Stimulated activated CD4-positive, alpha-beta T cell treated with anti-CD3 and anti-CD28 coated beads, Interleukin-2, amount 100 ng/mL, for 24 hours (primary cell): ENCODE measurements at places on chromosomes 2 and 18.

DNA sequence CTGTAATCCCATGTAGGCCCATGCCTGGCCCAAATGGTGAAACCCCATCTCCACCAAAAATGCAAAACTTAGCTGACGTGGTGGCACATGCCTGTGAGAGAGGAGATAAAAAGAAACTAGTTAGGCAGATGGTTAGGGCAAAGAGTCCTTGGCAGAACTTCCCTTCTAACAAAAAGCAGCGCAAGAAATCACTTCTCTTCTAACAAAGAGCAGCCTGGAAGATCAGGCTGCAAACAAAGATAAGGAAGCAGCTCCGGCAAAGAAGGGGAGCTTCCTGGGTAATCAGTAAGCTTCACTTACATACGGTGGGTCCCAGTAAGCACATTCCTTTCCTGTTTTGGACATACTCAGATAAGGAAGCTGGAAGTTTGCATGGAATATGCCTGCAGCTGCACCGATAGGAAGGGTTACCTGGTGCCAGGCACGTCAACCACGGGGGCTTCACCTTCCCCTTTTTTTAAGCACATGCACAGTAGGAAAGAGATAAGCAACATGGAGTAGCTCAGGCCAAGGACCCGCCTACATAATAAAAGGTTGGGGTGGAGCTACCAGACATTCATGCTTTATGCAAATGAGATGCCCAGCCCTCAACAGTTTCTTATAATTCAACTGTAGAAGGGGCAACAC, 61.0 kb upstream of the SLC25A52 start:
- no peak for DNase-seq

GRCh38 chr2:217262911-217263310, 403.0 kb upstream of the TNP1 start:
- DNase-seq: no peak

DNA sequence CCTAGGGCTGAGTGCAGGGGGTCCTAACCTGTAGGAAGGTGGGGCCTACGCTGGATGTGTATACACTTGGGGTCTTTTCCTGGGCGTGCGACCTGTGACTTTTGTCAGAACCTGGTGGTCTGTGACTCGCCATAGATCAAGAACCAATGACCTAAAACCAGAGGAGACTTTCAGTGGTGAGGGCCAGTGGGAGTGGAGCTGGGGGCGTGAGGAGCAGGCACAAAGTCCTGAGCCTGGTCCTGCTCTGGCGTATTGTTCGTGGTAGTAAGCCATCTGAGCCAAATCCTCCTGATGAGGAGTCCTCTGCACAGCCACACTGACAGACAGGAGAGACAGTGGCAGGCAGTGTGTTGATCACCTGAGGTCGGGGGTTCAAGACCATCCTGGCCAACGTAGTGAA, 8.9 kb downstream of the INPP4A start:
- DNase-seq: no peak

DNA sequence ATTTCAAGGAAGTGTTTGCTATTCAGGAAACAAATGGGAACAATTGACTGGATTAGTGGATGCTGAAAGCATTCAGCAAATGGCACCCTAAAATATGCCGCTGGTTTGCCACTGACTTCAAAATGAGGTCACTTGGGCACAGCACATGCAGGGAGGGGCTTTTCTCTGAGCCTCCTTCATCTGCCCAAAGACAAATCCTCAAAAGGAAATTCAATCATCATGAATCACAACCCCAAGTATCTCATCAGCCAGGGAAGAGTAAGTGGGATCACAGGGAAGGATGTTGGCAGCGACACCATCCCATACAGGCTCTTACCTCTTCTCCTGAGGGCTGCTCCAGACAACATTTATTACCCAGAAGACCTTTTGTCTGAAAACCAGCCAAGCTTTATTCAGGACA, 14.4 kb upstream of the SP140L start:
- DNase-seq: no peak

GRCh38 chr2:154623819-154624218, 74.7 kb upstream of the KCNJ3 start:
- DNase-seq: no peak

DNA sequence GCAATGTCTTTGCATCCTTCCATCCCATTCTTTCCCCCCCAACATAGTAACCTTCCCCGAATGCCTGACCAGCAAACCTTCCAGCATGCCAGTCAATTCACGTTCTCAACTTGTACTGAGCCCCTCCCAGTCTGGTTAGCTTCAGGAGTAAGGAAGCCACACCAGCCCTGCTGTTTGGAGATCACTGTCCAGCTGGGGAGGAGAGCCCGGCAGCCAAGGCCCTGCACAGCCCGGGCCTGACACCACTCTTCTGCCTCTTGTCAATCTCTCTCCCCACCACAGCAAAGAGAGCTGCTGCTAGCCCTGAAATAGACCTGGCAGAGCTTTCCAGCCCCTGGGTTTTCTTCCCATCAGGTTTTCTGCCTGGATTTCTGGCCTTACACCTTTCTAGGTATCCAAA, 185.8 kb upstream of the ID2 start:
- no peak for DNase-seq

- DNase-seq: no peak
These were observed 66.1 kb downstream of the CHN1 start for GRCh38 chr2:174939046-174939445.

GRCh38 chr2:190627448-190628412, 21.2 kb upstream of the NAB1 start:
- peak; percentile 25 for DNase-seq

- DNase-seq: no peak
These were observed 79.2 kb upstream of the MYO3B start for GRCh38 chr2:170098626-170099312.

DNA sequence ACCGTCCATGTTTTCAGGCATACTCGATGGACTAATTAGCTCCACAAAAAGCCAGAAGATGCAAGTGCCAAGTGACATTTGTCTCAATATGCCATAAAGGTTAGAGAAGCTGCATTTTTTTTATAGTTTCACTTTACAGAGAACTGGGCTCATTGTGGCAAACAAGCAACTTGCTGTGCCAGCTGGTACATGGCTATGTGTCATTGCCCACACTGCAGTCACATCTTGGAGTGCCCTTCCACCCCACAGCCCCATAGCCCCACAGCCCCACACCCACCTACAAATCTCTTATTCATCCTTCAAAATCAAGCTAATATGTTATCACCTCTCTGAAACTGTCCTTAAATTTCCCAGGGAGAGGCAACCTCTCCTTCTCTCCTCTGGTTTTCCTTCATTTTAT, 451.9 kb downstream of the ARHGAP15 start:
- no peak for DNase-seq

- DNase-seq: no peak
These were observed 5.8 kb upstream of the TMEM37 start for GRCh38 chr2:119425620-119426395.

GRCh38 chr2:60998628-60999545, 18.6 kb upstream of the PEX13 start:
- DNase-seq: no peak

GRCh38 chr2:63796366-63796765, 45.3 kb upstream of the UGP2 start:
- no peak for DNase-seq

- no peak for DNase-seq
These were observed 180.9 kb downstream of the PID1 start for GRCh38 chr2:229090225-229090624.

GRCh38 chr18:62418258-62418657, 93.1 kb downstream of the TNFRSF11A start:
- DNase-seq: no peak

DNA sequence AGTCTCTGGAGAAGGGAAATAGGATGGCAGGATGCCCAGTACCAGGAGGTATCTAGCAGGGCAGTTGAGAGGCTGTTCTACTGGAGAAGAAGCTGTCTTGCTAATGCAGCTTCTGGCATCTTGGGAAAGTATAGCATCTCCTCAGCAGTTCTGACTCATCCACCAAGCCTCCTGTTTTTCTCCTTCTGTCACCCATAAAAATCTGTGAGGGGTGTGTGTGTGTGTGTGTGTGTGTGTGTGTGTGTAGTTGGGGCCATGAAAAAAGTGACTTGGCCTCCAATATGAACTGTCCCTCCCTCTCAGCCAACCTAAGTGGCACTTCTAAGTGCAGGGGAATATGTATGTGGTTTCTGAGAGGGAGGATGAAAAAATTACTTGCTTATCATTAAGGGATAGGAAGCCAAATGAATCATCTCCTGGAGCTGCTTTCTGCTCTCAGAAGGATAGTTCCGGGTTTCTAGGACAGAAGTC, 83.9 kb downstream of the CBLN2 start:
- DNase-seq: no peak

- DNase-seq: no peak
These were observed 56.2 kb upstream of the ROCK1 start for GRCh38 chr18:21167641-21168377.

DNA sequence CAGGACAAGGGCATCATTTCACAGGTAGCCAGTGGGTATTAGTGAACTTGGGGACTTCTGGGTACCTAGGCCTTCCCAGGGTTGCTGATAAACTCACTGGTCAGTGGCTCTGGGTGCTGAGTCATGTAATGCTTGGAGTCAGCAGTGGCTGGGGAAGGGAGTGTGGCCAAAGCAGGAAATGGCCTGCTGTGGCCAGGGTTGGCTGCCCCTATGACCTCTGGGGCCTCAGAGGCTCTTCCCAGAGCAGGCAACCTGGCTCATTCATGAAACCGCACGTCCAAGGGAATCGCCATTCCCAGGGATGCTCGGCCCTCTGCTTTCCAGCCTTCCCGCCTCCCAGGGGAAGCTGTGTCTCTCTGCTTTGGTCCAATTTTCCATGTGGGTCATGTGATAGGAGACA, 294.9 kb downstream of the DYSF start:
- no peak for DNase-seq

DNA sequence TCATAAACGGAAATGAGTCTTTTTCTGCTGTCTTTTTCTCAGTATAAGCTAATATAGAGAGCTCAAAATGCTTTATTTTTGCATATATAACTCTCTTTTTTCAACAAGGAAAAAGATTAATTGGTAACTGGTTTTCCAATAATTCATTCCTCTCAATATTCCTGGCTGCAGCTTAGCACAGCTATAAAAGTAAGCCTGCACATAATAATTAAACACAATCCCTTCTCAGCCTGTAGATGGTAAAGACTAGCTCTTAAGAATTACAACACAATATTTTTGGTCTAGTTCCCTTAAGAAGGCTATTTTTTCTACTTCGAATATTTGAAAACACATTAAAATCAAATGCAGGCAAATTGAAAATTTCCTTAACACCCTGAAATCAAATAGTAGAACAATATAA, 258.0 kb downstream of the DOK6 start:
- DNase-seq: no peak

- DNase-seq: no peak
These were observed 52.7 kb downstream of the ABCB11 start for GRCh38 chr2:168978461-168978861.

DNA sequence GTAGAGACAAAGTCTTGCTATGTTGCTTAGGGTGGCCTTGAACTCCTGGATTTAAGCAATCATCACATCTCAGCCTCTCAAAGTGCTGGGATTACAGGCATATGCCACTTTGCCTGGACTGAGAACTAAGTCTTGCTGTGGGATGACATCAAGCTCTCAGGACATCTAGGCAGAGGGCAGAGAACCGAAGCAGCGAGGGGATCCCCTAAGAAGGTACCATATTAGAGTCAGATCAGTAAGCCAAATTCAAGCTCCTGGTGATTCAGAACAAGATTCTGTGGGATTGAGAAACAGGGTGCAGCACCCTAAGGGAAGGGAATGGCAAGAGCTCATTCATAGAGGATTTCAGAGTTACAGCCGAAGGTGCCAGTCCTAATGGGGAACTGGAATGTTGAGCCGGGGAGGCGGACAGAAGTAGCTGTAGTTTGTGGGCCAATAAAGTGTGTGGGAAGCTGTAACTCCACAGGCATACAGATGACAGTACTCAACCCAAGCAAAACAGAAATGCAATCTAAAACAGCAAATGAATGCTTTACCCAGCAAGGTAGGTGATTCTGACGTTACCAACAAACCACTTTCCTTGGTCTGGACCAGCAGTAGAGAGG, 30.9 kb downstream of the EPHA4 start:
- DNase-seq: no peak
